Activated CD8-positive, alpha-beta memory T cell treated with anti-CD3 and anti-CD28 coated beads for 4 hours (primary cell): ENCODE measurements at places on chromosomes 1 and 21.

DNA sequence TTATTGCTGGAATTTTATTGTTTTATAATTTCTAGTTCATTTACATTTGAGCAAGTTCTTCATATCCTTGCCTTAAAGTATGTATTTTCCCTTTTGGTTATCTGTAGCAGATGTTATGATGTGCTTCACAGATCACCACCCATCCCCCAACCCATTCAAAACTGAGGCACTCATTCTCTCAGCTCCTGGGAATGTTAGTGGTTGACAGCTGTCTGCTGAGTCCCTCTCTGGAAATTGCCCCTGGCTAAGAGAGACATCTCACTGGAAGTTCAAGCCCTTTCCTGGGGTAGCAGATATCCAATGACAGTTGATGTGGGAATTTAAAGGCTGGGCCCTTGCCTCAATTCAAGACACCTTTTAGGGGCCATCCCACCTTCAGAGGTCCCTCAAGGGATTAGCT, 4.3 kb upstream of the DPYD start:
- DNase-seq = no peak

DNA sequence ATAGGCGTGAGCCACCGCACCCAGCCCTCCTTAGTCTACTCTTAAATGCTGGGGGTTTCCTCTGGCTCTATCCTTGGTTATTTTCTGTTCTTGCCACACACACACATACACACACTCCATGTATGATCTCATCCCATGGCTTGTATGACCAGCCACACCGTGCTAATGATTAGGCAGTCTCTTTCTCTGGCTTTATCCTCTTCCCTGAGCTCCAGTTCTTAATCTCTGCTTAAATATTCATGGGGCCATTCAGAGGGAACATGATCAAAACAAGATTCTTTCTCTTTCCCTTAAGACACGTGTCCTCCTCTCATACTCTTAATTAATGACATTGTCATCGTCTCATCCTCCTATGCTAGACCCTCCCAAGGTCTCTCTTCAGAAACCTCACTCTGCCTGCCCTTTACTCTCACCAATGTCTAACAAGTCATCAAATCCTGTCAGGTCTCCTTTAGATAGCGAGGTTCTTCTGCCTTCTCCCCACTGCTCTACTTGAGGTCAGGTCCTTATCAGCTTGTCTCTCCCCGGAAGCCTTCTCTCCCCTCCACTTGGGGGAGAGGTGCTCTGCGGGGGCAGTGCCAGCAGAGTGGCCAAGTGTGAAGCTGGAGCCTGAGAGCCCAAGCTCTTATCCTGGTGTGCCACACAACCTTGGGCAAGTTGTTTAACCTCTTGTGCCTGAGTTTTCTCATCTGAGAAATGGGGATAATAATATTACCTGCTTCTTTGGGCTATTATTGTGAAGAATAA, 83.0 kb upstream of the GNG12 start:
- DNase-seq = no peak

- no peak for DNase-seq
Observed at GRCh38 chr1:86429122-86429725, 5.3 kb downstream of the CLCA2 start.

GRCh38 chr1:180923021-180923841, 10.5 kb downstream of the KIAA1614 start:
- no peak for DNase-seq

GRCh38 chr1:199843861-199844260, 183.6 kb upstream of the NR5A2 start:
- DNase-seq = no peak

DNA sequence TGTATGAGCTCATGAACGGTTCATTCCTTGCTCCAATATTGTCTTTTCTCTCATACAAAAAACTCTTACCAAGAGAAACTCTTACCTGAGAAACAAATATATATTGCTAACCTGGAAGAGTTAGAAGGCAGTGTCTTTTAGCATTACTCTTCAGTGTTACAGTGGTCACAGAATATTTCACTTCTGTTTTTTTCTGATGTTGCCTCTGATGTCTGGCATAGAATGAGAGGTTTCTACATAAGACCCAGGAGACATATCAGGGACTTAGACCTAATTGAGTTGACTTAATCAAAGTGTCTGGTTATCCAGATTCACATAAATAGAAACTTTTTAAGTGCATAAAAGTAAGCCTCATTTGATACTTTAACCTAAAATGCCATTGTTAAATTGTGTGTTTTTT, 923.8 kb downstream of the TTLL7 start:
- no peak for DNase-seq

- no peak for DNase-seq
Observed at GRCh38 chr1:162091681-162092524, 22.4 kb downstream of the NOS1AP start.

DNA sequence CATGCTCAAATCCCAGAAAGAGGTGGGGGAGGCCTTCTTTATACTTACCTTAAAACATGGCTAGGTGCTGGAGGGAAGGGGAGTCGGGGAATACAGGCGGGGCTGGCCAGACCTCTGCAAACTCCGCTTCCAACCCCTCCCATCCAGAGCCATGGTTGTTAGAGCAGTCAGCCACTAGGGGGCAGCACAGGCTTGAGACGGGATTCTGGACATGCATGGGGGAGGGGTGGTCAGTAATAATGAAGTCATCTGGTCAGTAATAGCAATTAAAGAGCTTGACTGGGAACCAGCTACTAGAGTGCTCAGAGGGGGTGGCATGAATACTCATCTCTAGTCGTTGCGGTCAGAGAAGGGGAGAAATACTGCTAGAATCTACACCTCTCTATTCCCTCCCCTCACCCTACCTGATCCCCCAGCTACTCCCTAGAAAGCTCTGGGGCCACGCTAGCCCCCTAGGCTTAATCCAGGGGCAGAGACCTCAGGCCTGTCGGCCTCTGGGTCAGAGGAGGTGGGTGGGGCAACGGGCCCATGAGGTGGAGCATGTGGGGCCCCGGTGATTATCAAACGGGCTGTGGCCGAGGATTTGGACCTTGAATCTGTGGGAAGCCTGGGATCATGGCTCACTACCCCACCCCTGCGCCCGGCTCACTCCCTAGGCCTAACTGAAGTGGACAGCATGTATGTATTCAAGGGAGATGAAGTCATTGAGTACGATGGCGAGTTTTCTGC, 2.9 kb downstream of the CASQ1 start:
- DNase-seq = peak; percentile 64

GRCh38 chr21:25791319-25791718, 56.5 kb downstream of the GABPA start:
- DNase-seq = no peak

DNA sequence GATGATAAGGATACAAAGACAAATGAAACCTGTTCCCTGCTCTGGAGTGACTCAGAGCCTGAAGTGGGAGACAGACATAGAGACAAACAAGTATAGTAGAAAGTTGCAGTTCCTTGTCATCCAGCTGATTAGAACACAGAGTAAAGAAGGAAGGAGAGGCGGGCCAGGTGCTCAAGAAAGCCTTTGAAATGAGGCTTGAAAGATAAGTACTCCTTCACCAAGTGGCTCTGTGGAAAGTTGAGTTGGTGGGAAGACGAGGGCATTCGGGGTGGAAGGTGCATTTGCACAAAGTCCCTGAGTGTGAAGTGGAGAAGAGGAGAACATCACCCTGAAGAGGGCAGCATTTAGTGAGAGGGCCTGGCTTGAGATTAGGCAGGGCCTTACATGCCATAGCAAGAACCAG, 17.0 kb downstream of the MARK1 start:
- DNase-seq = no peak

DNA sequence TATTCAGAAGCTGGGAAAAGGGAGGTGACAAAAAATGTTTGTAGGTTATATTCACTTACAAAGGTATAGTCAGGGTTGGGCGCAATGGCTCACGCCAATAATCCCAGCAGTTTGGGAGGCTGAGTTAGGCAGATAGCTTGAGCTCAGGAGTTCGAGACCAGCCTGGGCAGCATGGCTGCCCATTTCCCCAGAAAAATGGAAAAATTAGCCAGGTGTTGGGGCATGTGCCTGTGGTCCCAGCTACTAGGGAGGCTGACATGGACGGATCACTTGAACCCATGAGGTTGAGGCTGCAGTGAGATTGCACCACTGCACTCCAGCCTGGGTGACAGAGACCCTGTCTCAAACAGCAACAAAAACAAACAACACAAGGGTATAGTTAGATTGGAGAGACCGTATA, 3.0 kb downstream of the TIMM17A start:
- DNase-seq = no peak

DNA sequence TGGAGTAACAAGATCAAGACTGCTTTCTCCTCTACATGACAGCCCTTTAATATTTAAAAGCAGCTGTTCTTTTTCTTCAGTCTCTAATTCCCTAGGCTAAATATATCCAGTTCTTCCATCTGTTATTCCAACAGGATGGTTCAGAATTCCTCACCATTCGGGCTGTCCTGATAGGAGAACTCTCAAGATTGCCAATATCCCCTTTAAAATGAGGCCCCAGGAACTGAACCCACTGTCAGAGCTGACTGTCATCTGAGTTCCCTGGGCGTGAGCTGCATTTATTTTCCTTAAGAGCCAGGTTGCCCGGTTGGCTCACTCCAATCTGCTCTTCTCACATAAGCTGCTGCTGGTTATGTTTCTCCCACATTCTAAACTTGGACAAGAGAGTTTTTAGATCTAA, 177.6 kb downstream of the MIS18A start:
- DNase-seq = no peak

DNA sequence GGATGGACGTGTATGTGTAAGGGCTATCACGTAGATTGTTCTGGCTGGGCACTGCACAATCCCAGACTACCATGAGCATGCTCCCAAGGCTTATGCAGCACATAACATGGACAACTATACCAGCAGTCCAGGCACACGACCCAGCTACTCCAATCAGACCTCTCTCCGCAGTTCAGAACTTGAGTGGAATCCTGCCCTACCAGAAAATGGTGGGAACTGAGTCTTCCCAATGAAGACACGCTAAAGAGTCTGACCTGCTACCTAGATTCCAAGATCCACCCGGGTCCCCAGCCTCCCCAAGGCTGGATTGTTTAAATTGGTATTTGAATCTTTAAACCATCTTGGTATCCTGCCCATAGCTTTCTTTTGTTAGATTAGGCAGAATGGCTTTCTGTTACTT, 251.3 kb upstream of the KAZN start:
- no peak for DNase-seq

DNA sequence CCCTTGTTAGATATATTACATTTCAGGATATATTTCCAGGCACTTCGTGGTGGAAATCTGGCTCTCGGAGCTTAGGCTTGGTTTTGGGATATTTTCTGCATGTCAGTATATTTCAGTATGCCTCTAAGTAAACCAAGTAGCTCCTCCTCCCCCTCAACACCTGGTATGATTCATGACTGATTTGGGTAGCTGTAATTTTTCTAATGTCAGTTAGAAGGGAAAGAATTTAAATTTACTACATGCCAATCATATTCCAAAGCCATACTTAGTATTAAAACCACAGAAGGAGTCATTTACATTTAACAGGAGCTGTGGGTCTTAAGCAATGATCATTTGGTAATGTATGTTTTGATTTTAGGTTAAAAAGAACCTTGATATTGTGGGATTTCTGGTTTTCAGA, 40.6 kb downstream of the ST6GALNAC3 start:
- no peak for DNase-seq

GRCh38 chr1:190940951-190941350, 463.3 kb upstream of the BRINP3 start:
- DNase-seq = no peak

DNA sequence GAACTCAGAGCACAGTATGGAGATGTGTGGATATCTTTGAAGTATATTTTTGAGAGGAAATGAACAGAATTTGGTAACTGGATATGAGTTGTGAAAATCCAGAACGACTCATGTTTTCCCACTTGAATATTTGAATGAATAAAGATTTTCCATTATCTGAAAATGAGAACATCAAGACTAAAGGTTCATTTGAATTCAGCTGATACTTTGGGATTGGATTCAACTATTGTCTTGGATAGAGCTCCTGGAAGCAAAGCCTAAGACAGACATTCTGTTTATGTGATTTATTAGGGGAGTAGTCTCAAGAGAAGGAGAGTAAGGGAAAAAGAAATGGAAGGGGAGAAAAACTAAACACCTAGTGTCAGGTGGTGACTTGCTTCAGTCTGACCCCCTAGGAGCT, 256.0 kb upstream of the LYPLAL1 start:
- no peak for DNase-seq

GRCh38 chr1:153612755-153613331, at the start of gene S100A16:
TSS of gene S100A16 (minus strand) at chr1:153613137. CDS start at chr1:153608151, 4,986 bp downstream.
- DNase-seq = no peak

DNA sequence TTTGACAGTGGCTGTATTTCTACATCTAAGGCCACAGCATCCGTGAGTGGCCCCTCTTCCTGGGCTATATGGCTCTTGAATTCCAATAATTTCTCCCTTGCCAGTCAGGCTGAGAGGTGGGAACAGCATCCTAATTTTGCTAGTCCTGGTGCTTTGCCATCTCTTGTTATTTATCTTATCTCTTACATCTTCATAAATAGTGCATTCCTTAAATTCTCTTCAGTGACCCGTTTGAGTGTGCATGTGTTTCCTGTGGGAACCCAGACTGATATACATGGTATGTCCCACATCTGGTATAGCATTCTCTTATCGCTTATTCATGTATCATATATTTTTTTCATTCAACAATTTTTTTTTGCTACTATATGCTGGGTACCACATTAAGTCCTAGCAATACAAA, 9.9 kb downstream of the S100A11 start:
- no peak for DNase-seq

DNA sequence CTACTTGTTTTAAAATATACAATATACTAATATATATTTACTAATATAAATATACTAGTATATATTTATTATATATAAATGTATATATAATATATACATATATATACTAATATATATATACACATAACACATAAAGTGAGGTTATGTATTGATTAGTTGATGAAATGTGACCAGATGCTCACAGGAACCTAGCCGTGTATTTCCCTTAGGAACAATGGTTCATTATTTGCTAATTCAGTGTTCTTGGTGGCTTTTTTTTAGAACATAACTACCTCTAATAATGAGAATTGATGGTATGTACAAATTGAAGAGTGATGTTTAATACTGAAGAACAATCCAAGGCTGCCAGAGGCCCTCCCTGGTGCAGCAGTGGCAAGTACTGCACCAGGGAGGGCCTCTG, 37.9 kb upstream of the ITPKB start:
- DNase-seq = no peak

DNA sequence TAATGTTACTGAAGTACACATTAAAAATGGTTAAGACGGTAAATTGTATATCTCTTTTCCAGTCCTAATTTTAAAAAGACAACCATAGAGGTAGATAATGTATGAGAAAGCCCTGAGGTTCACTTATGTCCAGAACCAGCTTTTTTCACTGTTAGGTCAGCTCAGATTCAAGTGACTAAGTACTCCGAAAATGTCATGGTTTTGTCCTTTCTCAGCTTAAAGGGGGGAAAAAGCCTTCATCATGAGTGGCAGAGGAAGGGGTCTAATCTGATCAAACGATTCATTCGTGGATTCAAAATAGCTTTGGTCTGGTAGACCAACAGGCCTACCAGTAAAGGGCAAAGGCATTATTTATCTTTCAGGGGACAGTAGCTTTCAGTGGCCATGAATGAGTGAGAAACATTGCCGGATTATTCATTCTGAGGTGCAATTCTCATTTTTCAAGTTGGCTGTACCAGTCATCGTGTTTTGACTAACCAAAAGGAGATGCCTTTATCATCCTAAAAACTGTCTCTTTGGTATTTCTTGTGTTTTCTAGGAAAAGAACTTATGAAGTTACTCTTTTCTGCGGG, 208.4 kb downstream of the HHIPL2 start:
- no peak for DNase-seq

- DNase-seq = no peak
Observed at GRCh38 chr21:33642896-33643657, 776 bp downstream of the ITSN1 start.
